ENCODE measurements at places on chromosomes 1 and 21.

DNA sequence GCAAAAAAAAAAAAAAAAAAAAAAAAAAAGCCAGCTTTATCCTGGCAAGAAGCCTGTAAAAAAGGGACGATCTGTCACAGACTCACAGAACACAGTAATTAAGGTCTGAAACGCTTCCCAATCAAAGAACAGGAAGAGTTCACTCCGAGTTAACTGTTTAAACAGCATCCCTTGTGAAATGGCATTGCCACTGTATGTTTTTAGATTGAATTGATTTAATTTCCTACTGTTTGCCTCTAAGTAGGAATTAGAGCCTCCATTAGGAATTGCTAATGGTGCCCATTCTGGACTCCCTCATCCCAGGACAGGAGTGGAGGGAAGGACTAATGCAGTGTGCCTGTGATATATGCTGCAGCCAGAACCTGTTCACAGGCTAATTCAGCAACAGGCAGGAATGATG is 370.8 kb downstream of the RWDD3 start:
- no peak for DNase-seq

DNA sequence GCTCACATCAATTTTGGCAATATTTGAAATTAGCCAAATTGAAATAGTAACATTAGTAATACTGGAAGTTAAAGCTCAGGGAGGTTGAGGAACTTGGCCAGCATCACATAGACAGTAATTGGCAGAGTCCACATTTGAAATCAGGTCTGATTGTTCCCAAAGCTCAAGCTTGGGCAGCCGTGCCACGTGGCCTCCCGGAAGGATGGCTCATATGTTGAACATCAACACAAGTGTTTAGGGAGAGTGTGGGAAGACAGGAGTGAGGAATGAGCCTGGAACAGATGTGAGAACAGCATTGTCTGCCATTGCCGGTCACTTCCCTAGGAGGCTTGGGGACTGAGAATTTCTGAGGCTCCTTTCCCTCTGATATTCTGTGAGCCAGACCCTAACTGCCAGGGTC is 40.2 kb upstream of the RBM15 start:
- no peak for DNase-seq

DNA sequence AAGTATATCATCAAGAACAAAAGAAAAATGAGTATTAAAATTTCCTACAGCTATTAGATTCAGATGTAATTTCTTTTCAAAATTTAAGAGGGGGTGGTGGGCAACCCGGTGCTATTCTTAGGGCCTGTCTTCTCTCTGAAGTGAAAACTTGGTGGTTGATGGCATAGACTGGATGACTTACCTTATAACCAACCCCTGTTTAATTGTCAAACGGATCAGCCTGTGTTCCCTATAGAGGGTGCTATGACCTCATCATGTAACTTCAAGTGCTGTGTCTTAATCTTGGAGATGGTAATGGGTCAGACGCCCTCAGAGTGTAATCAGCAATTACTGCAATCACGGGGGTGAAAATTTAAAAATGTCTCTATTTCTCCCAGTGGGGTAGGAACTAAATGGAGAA is 176.2 kb downstream of the PCP4 start:
- DNase-seq: no peak

DNA sequence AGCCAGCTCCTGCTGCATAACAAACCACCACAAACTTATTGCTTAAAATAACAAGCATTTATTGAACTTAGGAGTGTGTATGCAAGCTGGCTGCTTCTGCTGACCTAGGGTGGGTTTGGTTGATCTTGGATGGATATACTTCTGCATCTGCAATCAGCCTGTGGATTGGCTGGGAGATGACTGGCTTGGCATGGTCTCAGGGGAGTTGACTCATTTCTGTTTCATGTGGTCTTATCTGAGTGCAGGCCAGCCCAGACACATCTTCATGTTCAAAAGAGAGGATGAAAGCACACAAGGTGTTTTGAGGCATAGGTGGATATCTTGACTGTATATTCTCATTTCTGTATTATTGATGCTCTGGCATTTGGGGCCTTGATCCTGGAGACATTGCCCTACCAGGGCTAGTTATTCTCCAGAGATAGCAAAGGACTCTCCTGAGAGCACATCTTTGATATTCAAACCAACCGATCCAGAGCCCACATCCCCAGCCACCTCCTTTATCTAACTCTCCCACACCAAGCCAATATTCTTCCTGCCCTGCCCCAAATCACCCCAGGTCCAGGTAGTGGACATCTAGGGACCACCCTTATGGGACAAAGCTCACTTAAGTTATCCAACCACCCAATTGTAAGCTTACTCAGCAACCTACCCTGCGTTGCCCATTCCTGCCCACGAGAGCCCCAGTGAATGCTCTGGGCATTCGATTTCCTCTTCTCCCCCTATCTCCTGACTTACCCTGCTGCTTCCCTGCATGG is 350.8 kb downstream of the PTPRU start:
- DNase-seq: no peak

- DNase-seq: no peak
These were observed 315.7 kb downstream of the TPR start for GRCh38 chr1:186059311-186059710.

GRCh38 chr1:52599236-52599635 is 2.9 kb upstream of the GPX7 start:
- no peak for DNase-seq

DNA sequence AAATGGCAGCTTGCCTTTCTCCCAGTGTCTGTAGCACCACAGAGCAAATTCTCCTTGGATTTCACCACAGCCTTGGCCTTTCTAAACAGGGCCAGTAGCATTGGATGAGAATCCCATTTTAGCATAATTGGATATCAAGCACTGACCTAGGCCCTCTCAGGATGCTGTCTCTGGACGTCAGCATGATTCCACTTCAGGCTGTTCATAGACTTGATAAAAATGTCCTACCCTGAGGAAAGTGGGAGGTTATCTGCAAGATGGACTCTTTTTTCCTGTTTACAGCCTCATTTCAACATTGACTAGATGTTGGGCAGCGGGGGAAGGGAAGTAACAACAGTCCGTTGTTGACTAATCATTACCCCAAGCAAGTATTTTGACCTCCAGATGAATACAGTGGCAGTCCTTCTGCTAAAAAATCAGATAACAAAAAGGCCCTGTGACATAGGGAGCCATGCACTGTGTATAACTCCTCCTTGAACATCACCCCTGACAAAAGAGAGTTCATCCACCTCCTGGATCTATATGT is 5.2 kb downstream of the NPL start:
- no peak for DNase-seq

DNA sequence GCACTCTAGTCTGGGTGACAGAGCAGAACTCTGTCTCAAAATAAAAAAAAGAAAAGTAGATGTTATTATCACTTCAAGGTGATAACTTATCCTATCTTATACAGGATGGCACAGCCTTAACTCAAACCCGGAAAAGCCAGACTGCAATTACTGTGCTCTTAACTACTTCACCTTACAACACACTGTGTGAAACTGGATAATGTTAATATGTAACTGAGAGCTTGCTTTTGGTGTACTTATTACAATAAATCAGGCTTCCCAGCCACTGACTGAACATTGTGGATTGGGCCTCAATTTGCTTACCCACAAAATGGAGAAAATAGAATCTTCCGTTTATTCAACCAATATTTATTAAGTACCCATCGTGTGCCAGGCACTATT is 1.4 kb downstream of the ORC1 start:
- no peak for DNase-seq

- no peak for DNase-seq
These were observed 7.0 kb upstream of the GBP6 start for GRCh38 chr1:89356658-89357400.

GRCh38 chr1:111990878-111991718 is 1.6 kb upstream of the KCND3 start:
- no peak for DNase-seq

- no peak for DNase-seq
These were observed 49.2 kb upstream of the COL24A1 start for GRCh38 chr1:86205741-86206140.
